Activated CD4-positive, alpha-beta T cell treated with anti-CD3 and anti-CD28 coated beads, Interleukin-2, amount 50 U/mL, for 48 hours (primary cell): ENCODE measurements at places on chromosomes 7 and 10.
A peak's percentile ranks its signal among the peaks of the same experiment; 100 is the strongest.

DNA sequence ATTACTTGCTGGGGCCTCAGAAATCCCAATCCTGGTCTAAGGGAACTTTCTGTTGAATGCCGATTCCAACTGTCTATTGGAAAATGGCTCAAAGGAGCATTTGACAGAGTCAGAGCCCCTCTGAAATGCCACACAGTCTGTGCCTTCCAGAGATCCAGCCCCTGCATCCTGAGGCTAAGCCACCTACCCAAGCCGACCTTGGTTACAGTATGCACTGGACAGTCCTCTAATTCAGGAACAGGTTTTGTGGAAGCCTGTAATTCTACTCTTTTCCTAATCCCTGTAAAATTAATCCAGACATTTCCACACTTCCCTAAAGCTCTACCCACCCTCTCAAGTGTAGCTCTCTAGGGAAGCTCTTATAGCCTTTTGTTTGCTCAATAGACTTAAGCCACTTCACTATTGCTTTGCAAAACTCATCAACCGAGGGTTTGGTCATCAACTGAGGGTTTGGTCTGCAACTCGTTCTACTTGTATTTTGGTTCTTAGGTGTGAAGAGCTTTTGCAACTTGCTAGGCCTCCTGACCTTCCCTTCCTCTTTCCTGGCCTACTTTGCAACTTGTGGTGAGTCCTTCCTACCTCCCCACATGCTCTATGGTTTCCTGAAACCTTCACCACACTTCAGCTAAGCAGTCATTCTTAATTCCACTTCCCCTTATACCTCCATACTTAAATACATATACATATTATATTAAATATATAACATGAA lies 364.8 kb downstream of the SFMBT2 start:
- DNase-seq, result no peak

DNA sequence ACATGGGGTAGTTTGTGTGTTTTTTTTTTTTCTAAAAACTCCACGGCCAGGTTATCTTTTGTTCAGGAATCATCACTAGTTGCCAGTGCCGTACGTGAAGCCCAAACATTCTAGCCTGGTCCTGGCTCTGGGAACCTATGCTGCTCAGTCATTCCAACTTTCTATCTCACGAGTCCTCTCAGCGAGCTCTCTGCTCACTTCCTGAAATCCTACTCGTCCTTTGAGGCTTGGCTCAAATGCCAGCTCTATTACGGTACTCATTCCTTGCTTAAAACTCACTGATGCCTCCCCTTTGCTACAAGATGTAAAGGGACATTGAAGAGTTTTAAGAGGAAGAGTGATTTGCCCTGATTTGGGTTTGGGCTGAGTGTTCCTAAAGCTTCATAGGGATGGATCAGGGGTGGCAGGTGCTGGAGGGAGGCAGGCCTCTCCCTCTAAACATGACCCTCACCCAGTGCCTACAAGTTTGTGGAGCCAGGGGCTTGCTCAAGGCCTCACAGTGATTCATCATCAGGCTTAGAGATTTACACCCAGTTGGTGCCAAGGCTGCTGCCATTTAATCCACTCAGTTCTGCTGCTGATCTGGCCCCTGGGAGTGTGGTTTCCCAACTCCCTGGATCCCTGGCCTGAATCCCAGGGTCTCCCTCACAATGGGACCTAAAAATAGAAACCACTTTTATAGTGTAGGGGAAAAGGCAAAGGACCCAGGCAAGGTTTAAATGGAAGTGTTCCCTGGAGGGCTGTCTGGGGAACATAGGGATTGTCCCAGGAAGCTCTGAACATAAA lies 46.1 kb upstream of the R3HCC1L start:
- DNase-seq, result no peak

GRCh38 chr10:93206652-93207051 lies 133.0 kb downstream of the CYP26A1 start:
- no peak for DNase-seq

DNA sequence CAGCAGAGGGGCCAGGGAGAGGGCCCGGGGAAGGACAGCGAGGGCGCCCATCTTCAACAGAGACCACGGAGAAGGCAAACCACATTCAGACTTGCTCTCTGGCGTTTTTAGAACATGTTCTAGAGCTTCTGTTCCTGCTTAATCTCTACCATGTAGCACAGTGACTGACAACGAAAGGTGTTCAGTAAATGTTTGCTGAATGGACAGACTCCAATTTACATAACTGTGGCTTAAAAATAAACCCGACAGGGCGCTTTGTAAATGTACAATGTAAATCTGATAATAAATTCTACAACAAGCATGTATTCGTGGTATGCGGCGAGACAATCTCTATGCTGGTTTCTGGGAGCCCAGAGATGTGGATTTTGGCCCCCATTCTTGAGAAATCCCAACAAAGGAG lies 10.5 kb downstream of the ADARB2 start:
- DNase-seq, result no peak

- no peak for DNase-seq
Observed at GRCh38 chr7:44505595-44505994, 15.1 kb upstream of the NUDCD3 start.

DNA sequence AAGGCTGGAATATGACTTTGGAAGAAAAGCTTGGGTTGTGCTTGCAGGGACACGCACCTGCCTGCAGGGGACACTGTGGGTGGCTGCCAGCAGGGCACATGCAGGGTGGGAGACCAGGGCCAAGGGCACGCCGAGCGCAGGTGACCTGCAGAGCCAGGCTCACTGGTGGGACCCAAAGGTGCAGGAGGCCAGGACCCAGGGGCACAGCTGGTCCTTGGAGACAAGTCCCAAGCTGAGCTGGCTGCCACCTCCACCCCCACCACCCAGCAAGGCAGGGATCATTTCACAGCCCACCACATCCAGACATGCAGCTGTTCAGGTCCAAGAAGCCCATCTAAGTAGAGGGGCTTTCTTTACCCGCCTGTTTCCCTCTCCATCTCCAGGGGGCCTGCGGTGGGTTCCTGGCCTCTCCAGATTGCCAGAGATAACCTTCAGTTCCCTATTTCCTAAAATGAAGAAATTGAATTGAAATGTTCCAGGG lies 13.8 kb upstream of the CLIP2 start:
- DNase-seq, result no peak

- DNase-seq, result no peak
Observed at GRCh38 chr7:37670436-37670835, 13.1 kb upstream of the GPR141 start.

DNA sequence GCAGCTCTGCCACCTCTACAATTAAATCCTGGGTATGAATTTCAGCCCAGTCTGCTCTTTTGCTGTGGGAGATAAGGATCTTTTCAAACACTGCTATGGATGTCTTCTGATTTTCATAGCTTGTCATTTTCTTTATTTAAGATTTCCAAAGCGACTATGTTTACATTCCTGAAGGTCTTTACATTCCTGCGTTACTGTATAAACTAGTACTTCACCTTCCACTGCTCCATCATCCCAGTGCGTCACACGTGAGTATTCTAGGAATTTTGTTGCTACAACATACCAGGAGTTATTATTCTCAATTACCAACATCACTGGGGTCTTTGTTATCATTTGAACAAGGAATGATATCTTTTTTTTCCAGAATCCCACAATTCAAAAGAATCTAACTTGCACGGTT lies 944.7 kb downstream of the SORCS3 start:
- no peak for DNase-seq

DNA sequence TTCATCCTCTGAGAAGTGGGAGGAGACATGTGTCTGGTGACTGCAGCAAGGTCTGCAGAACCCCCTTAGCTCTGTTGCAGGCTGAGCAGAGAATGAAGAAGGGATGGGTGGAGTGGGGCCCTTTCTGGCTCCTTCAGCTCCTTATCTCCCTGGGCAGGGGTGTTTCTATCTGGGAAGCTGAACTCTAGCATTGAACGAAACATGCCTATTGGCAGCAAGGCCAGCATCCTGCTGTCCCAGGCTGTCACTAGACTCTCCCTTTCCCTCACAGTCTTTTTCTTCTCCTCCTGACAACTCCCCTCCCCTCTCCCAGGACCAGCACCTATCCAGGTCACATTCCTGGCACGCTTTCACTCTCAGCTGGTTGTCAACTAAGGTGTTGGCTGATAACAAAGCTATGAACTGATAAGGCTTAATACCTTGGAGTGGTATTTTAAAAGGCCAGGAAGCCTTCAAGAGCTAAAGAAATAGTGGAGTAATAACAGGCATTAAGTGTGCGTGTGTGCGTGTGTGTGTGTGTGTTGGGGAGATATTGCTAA lies 128.8 kb upstream of the FZD8 start:
- no peak for DNase-seq

DNA sequence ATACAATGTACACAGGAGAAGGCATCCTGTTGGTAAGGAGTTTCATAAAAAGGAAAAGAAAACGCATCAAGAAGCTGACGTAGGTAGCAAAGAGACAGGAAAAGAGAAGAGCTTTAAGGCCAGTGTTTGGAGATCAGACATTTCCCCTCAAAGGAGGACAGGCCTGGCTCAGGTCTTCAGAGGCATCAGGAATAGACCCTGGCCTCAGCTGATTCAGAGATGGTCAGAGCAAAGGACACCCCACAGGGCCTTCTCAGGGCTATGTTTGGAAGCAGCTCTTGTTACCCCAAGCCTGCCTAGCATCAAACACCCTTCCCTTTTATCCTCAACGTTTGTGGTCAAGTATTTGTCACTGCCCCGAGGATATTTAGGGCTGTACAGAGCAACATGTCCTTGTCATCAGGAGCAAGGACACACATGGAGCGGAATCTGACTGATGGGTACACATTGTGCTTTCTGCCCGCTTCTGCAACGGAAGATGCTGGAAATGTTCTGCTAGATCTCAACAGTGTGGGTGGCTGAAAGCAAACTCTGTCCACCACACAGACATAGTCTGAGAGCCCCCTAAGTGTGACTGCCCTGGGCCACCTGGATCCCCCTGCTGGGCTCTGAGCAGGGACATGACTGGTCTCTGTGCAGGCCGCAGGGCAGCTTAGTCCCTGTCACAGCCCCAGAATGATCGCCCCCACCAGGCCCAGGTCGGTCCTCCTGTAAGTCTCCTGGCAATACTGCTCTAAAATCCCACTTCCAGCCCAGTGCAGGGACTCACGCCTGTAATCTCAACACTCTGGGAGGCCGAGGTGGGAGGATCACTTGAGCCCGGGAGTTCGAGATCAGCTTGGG lies 1.0 kb upstream of the ZDHHC4 start:
- DNase-seq, result no peak

DNA sequence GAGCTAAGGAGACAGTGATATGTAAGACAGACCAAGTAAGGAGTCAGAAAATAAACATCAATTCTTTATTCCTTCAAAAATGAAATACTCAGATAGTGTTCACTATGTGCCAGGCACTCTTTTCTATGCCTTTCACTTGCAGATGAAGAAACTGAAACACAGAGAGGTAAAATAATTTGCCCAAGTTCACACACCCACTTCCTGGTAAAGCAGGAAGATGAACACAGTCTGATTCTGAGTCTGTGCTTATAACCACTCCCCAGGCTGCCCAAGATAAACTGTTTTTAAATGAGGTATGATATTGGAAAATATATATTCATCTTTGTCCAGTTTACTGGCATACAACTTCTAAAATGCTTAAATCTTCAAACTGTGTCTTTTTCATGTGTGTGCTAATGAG lies 294.4 kb upstream of the NPVF start:
- DNase-seq, result no peak

DNA sequence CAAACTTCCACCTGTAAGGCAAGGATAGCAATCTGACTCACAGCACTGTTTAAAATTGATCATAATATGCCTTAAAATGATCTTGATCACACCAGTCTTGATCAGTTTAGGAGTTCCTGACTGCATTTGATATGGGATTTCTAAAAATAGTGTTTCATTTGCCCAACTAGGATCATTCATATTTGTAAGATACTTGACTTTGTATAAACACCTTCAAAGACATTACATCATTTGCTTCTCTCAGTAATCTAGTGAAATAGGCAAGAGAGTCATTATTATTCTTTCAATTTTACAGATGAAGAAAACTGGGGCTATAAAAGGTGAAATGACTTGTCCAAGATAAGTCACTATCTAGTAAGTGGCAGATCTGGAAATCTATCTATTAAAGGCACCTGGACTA lies 521.1 kb downstream of the GATA3 start:
- no peak for DNase-seq

- DNase-seq, result no peak
Observed at GRCh38 chr10:32790483-32790882, 167.5 kb downstream of the ITGB1 start.

GRCh38 chr7:111678281-111678680 lies 116.0 kb upstream of the IMMP2L start:
- DNase-seq, result no peak

- DNase-seq, result peak; percentile 69
Observed at GRCh38 chr7:75642810-75643486, 95.8 kb downstream of the HIP1 start.

DNA sequence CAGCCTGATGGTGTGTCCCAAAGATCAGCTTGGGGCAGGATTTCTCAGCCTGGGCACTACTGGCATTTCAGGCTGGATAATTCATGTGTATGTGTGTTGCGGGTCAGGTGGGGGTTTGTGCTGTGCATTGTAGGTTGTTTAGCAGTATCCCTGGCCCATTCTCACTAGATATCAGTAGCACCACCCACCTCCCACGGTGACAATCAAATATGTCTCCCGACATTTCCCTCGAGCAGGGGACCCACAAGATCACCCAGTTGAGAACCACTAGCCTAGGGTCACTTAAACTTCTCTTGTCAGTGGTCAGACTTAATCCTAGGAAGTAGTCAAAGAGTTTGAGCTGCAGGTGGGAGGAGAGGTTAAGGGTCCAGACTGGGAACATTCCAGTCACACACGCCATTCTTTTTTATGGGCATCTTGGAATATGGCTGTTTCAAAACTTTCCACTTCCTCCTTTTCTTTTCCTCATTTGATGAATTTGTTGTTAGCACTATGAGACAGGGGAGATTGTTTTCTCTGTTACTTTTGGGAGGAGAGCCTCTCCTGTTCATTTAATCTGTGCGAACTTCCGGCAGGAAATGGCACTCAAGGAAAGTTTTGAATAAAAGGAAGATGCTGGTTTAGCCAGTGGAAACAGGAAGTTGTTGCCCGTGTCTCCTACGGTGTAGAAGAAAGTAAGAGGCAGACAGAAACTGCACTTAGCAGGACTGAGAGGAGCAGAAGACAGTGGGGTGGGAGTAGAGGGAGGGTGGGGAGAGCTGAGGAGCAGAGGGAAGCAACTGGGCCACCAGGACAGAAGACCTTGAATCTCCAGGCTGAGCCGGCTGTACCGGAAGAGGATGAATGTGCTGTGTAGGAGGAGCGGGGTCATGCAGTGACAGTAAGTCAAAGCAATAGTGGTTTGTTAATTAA lies 17.6 kb upstream of the EXOC6 start:
- DNase-seq, result peak; percentile 40

DNA sequence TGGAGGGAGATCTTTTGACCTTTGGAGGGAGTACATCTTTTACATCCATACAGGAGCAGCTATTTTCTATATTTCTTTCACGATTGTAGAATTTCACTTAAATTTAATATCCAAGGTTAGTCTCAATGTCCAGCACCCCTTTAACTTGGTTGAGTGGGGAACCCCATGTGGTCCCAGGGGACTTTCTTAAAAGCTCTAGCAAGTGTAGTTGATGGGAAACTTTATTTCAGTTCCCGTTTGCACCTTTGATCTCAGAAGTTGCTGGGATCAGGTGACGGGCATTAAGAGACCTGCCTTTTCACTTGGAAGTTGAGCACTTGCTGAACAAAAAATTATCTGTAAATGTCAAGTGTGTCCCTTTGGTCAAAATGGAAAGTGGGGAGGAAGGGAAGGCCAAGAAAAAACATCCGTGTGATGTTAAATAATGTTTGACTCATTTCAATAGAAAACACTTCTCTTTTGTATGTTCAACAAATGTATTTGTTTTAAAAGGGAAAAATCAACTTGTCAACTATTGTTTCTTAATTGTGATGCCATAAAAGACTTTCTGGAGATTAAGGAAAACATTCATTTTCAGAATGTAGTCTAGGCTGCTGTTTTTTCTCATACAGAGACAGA lies 370.1 kb upstream of the GALNT17 start:
- DNase-seq, result no peak
